ENCODE measurements at places on chromosomes 7 and 10.

- DNase-seq: no peak
Observed at GRCh38 chr7:111650456-111650999, 88.2 kb upstream of the IMMP2L start.

GRCh38 chr7:85039196-85039923, 147.5 kb downstream of the SEMA3D start:
- DNase-seq: no peak

GRCh38 chr7:101315336-101315735, 6.3 kb downstream of the IFT22 start:
- DNase-seq: no peak

GRCh38 chr10:44382131-44382858, 2.6 kb downstream of the CXCL12 start:
- DNase-seq: no peak

- DNase-seq: peak; percentile 59
Observed at GRCh38 chr10:73744664-73744975, 448 bp downstream of the SEC24C start.

- no peak for DNase-seq
Observed at GRCh38 chr7:55962014-55962413, 2.4 kb upstream of the NIPSNAP2 start.

DNA sequence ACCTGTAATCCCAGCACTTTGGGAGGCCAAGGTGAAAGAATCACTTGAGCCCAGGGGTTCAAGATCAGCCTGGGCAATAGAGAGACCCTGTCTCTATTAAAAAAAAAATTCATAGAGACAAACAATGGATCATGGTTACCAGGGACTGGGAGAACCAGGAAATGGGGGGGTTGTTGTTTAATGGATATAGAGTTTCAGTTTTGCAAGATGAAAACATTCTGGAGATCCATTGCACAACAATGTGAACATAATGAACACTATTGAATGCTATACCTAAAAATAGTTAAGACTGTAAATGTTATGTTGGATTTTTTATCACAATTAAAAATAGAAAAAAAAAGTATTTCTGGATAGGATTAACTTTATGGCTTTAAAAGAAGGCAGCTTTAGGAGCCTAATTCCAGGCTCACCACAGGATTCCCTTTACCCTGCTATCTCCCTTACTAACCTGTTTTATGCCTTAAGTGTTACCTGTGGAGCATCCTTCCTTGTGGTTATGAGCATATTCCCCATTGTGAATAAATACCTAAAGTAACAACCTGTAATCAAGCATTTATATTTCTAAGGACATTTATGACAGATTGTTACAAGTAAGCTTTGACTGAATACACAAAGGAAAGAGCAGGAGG, 45.1 kb upstream of the SGCE start:
- DNase-seq: no peak

DNA sequence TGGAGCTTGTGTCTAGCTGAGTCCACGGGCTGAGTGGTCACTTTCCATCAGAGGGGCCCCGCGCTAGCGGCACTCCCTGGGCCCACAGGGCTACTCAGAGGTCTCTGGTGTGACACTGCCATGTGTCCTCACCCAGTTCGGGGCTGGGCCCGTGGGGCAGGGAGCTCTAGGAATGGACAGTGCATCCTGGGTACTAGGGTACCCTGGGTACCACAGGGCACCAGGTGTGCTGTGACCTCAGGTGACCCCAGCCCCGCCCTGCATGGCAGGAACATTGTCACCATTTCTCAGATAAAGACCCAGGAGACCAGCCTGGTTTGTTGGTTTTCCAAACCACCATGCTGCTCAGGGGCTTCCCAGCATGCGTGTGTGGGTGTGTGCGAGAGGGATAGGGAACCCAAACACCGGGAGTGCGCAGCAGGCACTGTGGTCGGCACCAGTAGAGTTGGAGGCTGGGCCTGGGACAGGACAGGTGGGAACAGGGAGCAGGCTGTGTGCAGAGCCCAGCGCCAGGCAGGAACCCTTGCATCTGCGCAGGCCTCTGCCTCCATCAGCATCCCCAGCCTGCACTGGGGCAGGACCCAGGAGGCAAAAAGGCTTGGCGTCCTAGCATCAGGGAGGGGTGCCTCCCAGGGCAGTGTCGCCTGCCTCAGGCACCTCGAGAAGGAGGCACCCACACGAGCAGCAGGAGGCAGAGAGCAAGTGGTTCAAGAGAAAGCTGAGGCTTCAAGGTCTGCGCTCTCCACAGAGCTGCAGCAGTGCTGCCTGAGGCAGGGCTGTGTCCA, 19.4 kb upstream of the CSGALNACT2 start:
- DNase-seq: no peak

DNA sequence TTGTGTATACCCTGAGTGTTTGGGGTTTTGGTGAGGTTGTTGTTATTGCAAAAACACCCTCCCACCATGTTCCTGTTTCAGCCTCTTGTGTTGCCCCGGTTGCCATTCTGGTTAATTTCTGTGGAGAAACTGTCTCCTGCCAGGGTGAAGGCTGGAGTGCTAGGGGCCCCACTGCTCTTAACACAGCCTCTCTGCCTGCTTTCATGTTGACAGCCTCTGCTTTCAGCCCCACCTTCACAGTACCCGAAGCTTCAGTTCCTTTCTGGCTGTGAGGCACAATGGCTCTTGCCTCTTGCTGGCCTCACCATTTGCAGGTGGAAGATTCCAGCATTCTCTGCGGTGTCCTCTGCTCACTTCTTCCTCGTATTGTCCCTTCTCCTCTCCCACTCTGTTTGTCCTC, 19.2 kb downstream of the SLC18A2 start:
- no peak for DNase-seq

GRCh38 chr10:112741830-112742402, 208.1 kb upstream of the TCF7L2 start:
- DNase-seq: no peak

GRCh38 chr7:74288034-74288881, 949 bp upstream of the CLIP2 start:
- no peak for DNase-seq

DNA sequence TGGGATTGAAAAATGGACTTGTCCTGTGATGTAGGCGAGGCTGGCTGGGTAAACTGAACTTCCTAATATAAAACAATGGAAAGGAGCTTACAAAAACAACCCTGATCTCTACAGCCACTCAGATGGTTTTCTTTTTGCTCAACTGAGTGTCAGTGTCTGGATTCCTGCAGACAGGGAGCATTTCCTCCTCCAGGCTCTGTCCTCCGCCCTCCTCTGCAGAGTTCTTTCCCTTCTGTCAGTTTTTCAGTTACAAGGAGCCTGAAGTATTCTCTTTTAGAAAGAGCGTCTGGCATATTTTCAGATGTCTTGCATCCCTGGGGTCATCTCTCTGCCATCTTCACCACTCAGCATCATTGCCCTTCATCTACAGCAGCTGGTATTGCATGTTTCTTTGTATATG, 50.0 kb upstream of the PITRM1 start:
- no peak for DNase-seq
